ENCODE measurements at places on chromosomes 6 and 20.

DNA sequence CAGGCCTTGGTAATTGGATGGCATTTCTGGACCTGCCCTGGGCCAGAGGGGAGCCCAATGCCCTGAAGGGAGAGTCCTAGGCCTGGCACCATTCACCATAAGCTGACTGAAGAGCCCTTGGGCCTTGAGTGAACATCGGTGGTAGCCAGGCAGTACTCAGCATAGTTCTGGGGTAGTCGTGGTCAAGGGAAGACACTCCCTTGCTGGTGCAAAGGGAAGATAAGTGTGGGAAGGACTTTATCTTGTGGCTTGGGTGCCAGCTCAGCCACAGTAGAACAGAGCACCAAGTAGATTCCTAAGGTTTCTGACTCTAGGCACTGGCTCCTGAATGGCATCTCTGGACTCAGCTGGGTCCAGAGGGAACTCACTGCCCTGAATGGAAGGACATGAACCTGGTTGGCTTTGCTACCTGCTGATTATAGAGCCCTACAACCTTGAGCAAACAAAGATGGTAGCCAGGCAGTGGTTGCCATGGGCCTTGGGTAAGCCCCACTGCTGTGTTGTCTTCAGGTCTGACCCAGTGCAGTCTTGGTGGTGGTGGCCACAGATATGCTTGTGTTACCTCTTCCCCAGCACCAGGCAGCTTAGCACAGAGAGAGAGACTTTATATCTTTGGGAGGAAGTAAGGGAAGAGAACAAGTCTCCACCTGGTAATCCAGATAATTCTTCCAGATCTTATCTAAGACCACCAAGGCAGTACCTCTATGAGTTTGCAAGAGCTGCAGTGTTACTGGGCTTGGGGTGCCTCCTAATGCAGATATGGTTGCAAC is 83.5 kb downstream of the PRDM13 start:
- no peak for DNase-seq

- DNase-seq, result no peak
Observed at GRCh38 chr6:5626727-5627426, 365.6 kb downstream of the FARS2 start.

GRCh38 chr20:56440346-56441007 is 27.9 kb upstream of the RTF2 start:
- DNase-seq, result no peak

GRCh38 chr20:623021-623420 is 12.9 kb upstream of the TCF15 start:
- no peak for DNase-seq

GRCh38 chr20:42461965-42462593 is 727.6 kb downstream of the PTPRT start:
- DNase-seq, result no peak

GRCh38 chr20:41213150-41213820 is 75.9 kb downstream of the PLCG1 start:
- DNase-seq, result no peak

- DNase-seq, result no peak
Observed at GRCh38 chr6:28985462-28986164, 19.5 kb downstream of the ZNF311 start.

DNA sequence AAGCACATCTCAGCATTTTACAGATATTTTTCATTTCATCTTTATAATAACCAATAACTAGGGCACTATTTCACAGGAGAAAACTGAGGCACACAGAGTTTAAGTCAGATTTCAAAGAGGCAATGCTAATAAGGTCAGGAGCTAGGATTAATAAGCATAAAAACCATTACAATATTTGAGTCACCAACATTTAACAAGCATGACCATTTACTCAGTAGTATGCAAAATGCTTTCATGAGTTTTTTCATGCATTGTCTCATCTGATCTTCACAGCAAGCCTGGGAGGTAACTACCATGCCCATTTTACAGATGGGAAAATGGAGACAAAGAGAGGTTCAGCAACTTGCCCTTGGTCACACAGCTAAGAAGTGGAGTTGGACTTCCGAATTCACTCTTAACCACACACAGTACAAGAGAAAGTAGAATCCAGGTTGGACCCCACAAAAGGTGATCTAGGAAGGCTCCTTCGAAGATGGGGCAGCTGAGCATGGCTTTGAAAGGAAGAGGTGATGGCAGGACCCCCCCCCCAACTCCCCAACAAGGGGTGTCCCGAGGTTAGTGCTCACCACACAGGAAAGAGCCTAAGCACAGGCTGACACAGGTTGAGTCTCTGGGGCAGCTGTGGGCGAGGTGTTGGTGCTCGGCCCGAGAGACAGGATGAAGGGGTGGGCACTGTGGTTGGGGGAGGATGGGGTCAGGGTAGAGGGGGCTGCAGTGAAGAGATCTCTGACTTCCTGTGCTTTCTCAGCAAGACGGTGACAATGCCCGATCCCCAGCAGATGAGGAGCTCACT is 108.8 kb downstream of the PREX1 start:
- no peak for DNase-seq

GRCh38 chr6:113995634-113996033 is 24.7 kb upstream of the HDAC2 start:
- DNase-seq, result no peak

Data from activated CD4-positive, alpha-beta T cell treated with anti-CD3 and anti-CD28 coated beads for 24 hours (primary cell).